Gastroesophageal sphincter (tissue), 4 donors: ENCODE measurements at places on chromosomes 13 and 19. TPM values are rescaled to one million over a fixed set of nuclear protein-coding genes. Genes with fewer than 3 reads are reported as not detected.

DNA sequence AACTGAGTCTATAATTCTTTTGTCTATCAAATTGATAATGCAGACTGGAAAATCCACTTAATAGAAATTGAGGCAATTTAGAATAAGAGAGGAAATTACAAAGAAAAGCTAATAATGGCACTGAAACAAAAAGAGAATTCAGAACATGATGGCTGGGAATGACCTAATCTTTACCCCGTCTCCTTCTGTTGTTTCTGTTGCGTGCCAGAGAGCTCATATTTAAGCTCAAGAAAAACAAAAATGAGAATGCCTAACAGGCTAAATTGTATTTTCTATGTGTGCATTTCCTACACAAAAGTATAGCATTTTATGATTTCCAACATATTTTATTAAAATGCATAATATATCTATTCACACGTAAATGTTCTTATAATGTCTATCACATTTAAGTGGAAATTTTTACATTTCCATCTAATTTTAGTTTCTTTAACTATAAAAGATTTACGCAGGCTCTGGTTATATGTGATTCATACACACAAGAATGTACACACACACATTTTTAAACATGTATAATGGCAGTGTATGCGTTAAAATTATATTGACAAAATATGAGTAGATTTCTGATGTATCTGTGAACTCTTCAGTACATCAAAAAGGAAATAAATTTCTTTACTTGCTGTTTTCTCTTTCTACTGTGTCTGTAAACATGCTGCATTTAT lies 432.3 kb downstream of the SLITRK6 start:
- ATAC-seq, result no peak

DNA sequence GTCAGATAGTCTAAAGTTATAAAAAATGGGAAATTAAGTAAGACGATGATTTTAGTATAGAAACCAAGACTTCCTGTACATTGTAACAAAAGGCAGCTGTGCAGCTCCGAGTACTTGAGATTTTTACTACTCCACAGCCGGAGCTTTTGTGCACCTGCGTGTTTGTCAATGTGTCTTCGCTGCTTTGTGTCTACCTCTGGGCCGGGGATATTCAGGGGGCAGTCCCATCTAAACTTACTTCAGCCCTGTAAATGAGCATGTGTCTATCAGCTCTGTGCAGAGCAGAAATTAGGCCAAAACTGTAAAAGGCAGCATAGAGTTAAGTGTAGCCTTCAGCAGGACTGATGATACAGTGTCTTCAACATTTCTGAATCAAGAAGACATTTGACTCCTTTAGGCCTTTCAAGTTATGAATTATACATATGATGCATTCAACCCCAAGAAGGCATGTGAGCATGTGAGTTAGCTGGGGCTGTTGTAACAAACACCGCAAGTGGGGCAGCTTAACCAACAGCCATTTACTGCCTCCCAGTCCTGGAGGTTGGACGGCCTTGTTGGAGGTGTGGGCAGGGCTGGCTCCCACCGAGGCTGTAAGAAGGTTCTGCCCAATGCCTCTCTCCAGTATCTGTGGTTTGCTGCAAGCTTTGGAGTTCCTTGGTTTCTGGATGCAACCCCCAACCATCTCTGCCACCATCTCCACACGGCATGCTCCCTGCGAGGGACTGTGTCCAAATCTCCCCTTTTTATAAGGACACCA lies 191.0 kb upstream of the IRS2 start:
- no peak for ATAC-seq

DNA sequence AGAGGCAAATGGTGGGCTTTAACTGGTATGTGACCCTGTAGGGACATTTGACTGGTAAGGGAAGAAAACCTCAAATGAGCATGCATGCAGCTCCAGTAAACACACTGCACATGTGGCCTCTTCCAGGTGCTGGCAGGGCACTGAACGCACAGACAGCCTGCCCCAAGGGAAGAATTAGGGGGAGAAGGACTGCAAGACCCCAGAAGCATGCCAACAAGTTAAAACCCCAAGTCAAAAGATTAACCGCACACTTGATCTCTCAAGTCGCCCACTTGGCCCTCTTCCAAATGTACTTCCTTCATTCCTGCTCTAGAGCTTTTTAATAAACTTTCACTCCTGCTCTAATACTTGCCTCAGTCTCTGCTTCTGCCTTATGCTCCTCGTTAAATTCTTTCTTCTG lies 46.9 kb upstream of the SLITRK1 start:
- no peak for ATAC-seq

- no peak for ATAC-seq
Observed at GRCh38 chr19:9009935-9010651, at the start of gene MUC16. MUC16 (minus strand) TSS chr19:9010409.

GRCh38 chr13:35498231-35498630 lies 21.7 kb upstream of the MAB21L1 start:
- no peak for ATAC-seq

DNA sequence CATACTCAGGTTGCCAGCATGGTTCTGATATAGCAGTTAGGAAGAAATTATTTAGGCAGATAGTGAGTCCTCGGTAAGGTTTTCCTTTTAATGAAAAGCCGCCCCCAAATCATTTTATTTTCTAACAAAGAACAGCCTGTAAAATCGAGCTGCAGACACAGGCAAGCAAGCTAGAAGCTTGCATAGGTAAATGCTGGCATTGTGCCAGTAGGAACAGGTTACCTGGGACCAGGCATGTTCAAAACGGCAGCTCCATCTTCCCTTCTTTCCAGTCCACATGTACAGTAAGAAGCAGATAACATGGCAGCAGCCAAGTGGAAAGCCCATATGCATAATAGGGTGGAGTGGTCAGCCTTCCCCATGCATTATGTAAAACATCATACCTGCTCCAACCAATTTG lies 71.1 kb downstream of the UGGT2 start:
- ATAC-seq, result no peak

GRCh38 chr19:45464852-45465441 lies 2.8 kb upstream of the FOSB start:
- no peak for ATAC-seq

DNA sequence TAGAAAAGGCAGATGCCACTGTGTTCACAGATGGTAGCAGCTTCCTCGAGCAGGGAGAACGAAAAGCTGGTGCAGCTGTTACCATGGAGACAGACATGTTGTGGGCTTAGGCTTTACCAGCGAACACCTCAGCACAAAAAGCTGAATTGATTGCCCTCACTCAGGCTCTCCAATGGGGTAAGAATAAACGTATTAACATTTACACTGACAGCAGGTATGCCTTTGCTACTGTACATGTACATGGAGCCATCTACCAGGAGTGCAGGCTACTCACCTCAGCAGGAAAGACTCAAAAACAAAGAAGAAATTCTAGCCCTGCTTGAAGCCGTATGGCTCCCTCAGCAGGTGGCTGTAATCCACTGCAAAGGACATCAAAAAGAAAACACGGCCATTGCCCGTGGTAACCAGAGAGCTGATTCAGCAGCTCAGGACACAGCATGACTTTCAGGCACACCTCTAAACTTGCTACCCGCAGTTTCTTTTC lies 197.7 kb downstream of the ZNF737 start:
- no peak for ATAC-seq

- ATAC-seq, result no peak
Observed at GRCh38 chr19:30297969-30298368, 74.2 kb upstream of the ZNF536 start.

DNA sequence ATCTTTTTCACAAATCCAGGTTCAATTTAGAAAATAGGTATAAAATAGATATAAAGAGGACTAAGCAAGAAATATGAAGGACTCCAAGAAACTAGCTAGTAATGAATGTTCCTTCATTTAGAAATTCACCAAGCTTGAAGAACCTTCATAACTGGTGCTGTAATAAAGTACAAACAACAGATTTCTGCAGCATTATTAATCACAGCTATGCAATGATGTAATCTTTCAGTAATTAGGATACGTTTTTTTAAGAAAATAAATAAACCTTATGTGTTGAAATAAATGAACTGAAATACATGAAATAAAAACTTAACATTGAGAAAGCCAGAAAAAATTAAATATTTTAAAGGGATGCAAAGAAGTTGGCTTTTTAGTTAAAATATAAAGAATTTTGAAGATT lies 236.1 kb downstream of the RGCC start:
- no peak for ATAC-seq

GRCh38 chr13:23718996-23719395 lies 148.8 kb downstream of the TNFRSF19 start:
- ATAC-seq, result no peak

Gene MCF2L
- 25.0 TPM for total RNA-seq

- ATAC-seq, result no peak
Observed at GRCh38 chr19:12875086-12875485, 6.2 kb downstream of the DNASE2 start.

DNA sequence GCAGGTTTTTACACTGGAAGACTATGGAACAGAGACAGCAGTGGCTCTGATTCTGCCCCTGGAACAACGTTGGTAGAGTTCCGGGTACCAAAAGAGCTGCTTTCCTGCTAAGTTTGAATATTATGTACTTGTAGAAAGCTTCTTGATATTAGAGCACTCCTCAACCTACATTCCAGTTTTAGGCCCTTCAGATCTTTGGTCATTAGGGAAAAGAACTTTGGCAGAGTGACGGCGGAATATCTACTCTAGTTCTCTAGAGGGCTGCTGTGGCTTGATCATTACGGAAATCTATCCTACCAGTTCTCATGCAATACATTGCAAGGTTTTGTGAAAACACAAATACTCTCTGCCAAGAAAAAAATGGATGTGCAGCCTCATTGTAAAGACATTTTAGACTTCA lies 415.7 kb downstream of the DIAPH3 start:
- ATAC-seq, result no peak

Gene RUBCNL
- 6.8 TPM for total RNA-seq

Gene SRRM5
- total RNA-seq, result 0.13 TPM

Gene PSG4
- total RNA-seq, result not detected

DNA sequence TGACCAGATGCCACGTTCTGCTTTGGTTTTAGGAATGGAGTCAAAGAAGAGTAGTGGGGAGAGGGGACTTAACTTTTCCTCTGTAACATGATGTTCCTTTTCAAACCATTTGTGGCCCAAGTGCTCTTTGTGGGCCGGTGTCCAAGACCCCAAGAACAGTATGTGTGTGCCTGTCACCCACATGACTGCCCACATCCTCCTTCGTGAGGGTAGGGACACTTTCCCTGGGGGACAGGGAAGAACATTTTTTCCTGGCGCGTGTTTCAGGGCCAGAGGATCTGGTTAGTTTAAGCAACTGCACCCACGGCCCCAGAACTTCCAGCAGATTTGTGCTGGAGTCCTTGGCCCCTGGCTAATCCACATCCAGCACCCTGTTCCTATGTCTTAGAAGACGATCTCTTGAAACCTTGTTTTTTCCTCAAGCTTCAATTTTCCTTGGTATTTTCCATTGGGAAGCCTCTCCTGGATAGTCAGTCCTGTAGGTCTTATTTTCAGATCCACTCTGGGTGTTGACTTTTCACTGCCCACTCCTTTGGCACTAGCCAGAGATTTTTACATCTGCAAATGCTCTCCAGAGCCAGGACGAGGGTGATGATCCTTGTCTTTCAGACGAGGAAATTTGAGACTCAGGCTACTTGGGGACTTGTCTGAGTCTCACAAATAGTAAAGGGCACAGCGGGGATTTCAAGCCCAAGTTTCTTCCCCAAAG lies 10.8 kb upstream of the CCDC97 start:
- ATAC-seq, result peak; percentile 25

Gene GNA15
- total RNA-seq, result 3.0 TPM

- peak; percentile 51 for ATAC-seq
Observed at GRCh38 chr13:96994017-96994857, at the start of gene OXGR1. OXGR1 (minus strand) TSS chr13:96994476; CDS start chr13:96987759, 6,717 bp downstream.

Gene OR2Z1
- not detected for total RNA-seq

Gene SLC25A41
- not detected for total RNA-seq

- ATAC-seq, result no peak
Observed at GRCh38 chr19:56543776-56544175, 5.0 kb downstream of the ZFP28 start.
